CD4-positive, alpha-beta T cell treated with Interleukin-1 beta for 1 hour (primary cell): ENCODE measurements at places on chromosomes 3 and 15.
A peak's percentile ranks its signal among the peaks of the same experiment; 100 is the strongest.

- DNase-seq: peak; percentile 74
Measured at GRCh38 chr15:72155635-72156616, 37.7 kb downstream of the SENP8 start.

DNA sequence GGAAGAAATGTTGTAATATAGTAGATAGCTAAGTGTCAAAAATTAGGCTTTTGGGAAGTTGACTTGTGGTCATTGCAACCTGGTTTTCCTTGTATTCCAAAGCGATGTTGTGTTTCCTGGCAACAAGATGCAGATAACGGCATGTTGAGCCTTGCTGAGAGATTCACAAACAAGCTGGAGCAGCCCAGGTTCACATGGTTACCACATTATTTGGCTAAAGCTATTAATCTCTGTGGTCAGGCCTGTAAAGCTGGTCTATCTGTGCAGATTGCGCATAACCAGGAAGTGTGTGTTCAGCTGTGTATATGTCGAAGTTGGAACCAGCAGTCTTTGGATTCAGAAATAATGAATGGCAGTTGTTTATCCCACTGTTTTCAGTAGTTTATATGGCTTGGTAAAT lies 6.6 kb downstream of the TIPARP start:
- DNase-seq: peak; percentile 33

DNA sequence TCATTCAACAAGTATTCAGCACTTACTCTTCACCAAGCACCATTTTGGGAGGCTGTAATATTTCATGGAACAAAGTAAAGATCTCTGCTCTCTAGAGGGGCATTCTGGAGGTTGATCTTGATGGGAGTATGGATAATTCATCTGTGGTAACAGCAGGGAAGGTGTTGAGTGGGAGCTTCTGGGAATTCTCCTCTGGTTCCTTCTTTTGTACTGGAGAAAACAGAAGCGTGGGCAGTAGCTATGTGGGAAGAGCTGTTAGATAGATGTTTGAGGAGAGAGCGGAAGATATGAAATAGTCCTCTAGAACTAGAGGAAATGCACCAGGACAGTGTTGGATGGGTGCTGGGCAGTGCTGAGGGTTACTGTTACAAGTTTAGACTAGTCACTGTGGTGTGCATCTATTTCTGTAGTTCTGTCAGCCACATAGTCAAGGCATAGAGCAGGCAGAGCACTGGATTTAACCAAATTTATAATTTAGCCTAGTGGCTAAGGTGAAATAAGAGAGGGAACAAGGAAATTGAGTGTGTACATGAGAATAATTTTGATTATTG lies 9.6 kb downstream of the NMD3 start:
- no peak for DNase-seq

DNA sequence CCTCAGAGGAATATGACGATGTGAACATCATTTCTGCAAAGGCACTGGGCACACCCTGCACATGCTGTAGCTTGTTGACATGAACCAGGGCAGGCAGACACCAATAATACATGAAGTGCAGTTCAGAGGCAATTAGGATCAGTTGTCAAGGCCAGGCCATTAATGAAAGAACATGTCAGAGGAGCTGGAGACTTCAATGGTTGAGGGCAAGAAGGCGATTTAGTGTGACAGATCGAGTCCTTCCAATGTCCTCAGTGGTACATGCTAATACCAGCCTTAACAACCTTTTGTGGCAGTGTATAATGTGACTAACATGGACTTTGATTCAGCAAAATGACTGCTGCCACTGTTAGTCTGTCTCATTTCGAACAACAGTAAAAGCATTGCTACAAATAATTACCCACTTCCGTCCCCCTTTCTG lies 205.2 kb upstream of the NANOGP8 start:
- DNase-seq: no peak

- DNase-seq: no peak
Measured at GRCh38 chr3:151318991-151319390, 2.4 kb upstream of the GPR87 start.
